ENCODE measurements at places on chromosomes 11 and 22. TPM values are rescaled to one million over a fixed set of nuclear protein-coding genes. Genes with fewer than 3 reads are reported as not detected.

The MOV10L1 gene
- 0.36 TPM for total RNA-seq

The C22orf15 gene
- total RNA-seq, result 3.3 TPM

- ATAC-seq, result no peak
Measured at GRCh38 chr22:46560696-46561295, 23.4 kb upstream of the CELSR1 start.

The TRPM5 gene
- total RNA-seq, result 0.19 TPM

The TECTA gene
- total RNA-seq, result 2.8 TPM

The SCGB1C1 gene
- total RNA-seq, result not detected

DNA sequence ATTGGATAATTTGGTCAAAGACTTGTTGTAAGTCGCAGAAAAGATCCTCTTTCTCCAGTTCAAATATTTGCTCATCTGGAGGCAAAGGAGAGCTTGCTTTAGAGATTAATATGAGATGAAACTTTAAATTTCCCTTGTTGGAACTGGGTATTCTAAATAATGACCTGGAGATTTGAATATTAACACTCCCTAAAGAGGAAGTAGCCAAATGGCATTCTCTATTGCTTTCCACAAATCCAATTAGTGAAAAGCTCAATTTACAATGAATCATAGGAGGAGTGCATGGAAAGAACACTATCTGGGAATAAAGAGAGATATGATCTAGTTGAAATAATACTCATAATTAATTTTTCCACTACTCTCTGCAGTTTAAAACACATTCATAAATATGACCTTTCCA is 641.6 kb upstream of the TENM4 start:
- ATAC-seq, result no peak

Data from motor neuron (in vitro differentiated cells).